ENCODE measurements at places on chromosomes 1 and 21.

GRCh38 chr1:246364415-246364941 lies 142.6 kb downstream of the SMYD3 start:
- no peak for DNase-seq

- DNase-seq, result no peak
Observed at GRCh38 chr1:96845464-96845863, 123.9 kb downstream of the PTBP2 start.

GRCh38 chr21:32371913-32372314 lies 20.9 kb downstream of the URB1 start:
- no peak for DNase-seq

DNA sequence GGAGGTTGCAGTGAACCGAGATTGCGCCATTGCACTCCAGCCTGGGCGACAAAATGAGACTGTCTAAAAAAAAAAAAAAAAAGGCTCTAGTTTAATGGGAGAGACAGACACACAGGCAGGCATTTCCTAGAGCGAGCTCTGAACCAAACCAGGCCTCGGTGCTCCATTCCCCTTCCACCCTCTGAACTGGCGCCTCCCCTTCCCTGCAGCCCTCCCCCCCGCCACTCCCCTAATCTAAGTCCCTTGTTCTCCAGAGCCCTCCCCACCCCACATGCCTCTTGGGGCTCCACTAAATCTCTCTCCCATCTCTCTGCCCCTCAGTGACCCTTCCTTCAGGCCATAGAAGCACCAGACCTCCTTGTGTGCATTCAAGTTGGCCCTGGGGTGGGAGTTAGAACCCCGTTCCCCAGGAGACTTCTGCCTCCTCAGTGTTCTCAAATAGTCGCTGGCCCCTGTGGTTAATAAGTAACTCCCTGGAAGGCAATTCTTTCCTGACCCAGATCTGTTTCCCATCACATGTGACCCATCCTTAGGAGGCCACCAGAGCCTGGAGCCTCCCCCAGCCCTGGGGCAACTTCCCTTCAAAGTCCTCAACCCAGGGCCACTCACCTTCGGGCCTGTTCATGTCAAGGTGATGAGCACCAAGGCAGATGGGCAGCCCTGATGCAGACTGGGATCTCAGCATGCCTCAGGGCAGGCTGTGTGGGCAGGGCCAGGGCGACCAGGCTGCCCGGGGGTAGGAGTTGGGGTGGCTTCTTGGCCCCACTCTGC lies 42.6 kb upstream of the EPB41 start:
- no peak for DNase-seq

- DNase-seq, result no peak
Observed at GRCh38 chr1:52127181-52128180, 14.4 kb upstream of the ZFYVE9 start.
